ENCODE measurements at places on chromosomes 6 and 20.

GRCh38 chr20:50575865-50576720, 65.9 kb downstream of the PTPN1 start:
- peak; percentile 76 for DNase-seq

DNA sequence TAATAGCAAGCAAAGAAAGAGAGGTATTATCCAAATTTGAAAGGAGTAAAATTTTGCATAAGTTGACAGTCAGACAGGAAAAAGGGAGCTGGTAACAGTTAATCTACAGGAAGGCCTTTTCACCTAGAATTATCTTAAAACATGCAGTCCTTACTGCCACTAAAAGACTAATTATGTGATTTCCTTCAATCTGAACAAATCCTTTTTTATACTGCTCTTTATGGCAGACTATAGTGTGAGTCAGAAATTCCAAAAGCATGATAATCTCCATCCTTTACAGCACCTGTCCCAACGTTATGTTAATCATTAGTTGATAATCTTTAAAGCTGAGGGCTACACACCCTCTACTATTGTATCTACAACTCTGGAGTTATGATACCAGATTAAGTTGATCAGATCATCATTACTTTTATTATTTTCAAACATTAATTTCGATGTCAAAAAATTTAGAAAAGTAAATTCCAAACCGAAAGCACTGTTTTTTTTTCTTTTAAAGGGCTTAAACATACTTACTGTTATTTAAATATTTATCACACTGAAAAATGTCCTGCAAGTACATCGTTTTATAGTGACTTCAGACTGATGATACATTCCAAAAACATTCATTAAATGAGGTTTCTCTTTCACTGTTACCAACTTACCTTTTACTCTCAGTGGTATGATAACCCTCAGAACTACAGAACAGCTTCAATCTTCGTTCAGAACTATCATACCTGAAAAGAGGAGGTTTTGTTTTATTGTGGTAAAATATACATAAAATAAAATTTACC, 33.2 kb upstream of the AKAP7 start:
- DNase-seq, result no peak

DNA sequence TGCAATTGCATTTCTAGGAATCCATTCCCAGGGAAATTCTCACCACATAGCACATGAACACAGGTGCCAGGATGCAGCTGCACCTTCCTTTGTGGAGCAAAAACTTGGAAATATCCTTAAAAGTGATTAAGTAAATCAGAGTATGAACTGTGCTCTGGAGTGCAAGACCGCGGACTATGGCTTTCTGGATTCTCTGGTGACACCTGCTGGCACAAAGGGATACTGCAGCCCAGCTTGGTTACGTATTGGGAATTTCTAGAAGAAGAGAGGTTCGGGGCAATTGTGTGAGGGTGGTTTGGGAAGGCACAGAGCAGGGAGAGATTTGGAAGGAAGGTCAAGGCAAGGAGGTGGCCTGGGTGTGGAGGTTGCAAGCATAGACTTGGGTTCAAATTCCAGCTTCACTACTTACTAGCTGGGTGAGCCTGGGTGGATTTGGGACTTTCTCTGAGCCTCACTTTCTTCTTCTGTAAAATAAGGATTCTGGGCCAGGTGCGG, 15.9 kb upstream of the PEDS1 start:
- DNase-seq, result peak; percentile 74

GRCh38 chr6:68158256-68158655, 476.8 kb upstream of the ADGRB3 start:
- peak; percentile 7 for DNase-seq

DNA sequence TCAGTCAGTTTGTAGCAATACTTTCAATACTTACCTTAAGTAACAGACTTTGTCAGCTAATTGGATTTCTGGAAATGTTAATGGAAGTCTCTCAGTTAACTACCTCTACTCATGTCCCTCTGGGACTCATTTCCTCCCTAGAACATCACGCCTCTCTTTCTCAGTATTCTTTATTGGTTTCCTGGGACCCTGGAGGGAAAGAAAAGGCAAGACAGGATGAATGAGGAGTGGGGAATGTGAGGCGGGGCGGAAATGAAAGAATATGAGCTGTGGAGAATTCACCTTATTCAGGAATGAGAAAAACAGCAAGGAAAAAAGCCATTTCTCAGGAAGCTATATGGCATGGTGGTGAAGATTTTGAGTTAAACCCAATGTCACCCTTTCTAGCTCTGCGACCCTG, 62.7 kb downstream of the ANKS1A start:
- DNase-seq, result no peak

DNA sequence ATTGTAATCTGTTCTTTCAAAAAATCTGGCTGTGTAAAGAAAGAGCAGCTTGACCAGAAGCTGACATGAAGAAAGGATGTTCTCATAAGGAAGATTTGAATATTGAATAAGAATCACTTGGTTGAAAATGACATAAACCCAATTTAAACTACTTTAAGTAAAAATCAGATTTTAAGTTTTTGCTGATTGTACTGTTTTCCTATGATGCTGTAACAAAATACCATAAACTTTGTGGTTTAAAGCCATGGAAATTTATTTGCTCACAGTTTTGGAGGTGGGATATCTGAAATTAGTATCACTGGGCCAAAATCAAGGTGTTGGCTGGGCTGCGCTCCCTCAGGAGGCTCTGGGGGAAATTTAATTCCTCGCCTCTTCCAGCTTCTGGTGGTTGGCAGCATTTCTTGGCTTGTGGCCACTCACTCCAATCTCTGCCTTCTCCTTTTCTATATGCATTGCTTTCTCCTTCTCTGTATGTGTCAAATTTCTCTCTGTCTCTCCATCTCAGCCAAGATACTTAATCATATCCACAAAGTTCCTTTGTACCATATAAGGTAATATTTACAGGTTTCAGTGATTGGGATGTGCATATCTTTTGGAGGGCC, 141.2 kb upstream of the ZFP64 start:
- no peak for DNase-seq

DNA sequence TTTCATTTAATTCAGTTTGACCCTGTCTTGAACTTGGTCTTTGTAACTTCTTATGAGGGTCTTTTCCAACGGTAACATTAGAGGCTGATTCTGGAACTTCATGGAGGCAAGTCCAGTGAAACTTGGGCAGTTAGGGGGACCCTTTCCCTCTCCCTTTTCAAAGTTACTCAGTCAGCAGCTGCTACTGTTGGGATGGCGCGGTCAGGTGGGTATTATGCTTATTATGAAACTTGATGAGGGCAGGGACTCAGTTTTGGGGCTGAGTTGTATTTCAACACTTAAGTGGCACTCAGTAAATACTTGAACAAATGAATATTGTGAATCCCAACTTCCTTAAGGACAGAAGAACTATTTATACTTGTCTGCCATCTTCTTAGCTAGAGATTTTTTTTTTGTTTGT, 20.8 kb downstream of the TOP1 start:
- no peak for DNase-seq

- DNase-seq, result no peak
Observed at GRCh38 chr6:811831-812230, 118.9 kb upstream of the EXOC2 start.

DNA sequence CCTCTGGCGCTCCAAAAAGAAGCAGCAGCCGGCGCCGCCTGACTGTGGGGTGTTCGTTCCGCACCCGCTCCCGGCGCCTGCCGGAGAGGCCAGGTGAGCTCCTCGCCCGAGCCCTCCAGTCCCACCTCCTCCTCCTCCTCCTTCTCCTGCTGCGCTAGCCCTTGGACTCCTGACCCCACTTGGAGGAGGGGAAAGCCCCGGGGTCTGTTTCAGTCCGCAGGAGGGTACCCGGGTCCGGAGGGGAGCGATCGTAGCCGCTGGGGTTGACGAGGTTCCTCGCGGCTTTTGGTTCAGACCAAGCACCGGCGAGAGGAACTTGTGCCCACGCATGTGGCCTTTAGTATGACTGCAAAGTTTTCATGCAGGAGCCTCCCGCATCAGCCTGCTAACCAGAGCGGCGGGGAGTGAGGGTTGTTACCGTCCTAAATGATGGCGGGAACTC, 493 bp downstream of the CRYBG1 start:
- DNase-seq, result peak; percentile 2

GRCh38 chr6:5673019-5673790, 333.5 kb downstream of the NRN1 start:
- DNase-seq, result no peak

DNA sequence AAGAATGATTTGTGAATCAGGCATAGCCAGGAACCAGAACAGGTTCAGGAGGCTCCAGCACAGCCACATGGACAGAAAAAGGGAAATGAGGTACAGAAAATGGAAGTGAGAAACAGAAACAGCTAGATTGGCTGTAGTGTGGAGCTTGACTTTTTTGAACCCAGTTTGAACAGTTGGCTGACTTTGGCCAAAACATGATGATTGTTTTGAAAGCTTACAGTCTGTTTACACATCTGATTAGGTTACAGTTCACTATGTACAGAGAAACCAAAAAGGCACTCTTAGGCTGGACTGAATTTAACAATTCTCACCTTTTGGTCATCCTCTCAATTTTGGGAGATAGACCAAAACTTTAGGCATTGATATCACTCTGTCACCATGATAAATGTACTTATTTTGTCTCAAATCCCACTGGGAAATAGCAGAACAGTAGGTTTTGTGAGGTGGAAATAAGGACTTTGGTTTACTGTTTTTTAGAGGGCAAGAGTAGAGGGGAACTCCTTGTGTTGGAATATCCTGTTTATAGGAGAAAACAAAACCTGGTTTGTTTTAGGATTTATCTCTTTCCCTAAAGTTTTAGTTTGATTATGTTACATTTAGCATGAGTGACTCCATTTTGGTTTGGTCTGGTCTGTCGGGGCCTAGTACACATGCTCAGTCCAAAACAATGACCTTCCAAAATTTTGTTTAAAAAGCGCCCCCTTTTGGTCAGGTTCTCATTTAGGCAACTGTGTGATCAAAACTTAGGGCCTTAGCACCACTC, 123.1 kb downstream of the OLIG3 start:
- DNase-seq, result peak; percentile 71

DNA sequence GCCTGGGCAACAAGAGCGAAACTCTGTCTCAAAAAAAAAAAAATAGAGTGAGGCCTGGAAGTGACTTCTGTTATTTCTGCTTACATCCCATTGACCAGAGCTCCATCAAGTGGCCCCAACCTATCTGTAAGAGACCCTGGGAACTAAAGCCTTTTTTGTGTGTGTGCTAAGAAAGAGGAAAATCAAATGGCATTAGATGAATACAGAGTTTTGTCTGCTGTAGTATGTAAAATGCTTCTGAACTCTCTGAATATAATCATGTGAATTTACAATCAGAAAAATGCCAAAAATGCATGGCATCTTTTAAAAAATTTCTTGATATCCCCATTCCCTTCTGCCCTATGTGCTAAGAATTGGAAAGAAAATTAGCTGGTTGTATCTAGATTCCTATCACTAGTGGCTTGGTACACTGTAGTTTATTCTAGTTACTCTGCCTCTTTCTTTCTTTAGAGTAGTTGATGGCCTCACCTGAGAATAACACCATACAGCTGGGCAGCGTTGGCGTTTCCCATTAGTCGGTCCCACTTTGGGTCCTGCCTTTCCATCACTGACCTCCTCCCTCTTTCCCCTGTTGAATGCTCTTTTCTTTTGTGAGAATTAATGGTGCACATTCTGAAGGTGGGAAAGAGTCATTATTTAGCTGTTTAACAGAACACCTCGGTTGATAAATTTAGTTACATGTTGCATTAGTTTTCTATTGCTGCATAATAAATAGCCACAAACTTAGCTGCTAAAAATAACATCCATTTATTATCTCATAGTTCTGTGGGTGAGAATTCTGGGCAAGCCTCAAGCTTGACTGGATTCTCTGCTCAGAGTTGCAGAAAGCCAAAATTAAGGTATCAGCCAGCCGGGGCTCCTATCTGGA, 38.2 kb downstream of the SAMD5 start:
- DNase-seq, result no peak

DNA sequence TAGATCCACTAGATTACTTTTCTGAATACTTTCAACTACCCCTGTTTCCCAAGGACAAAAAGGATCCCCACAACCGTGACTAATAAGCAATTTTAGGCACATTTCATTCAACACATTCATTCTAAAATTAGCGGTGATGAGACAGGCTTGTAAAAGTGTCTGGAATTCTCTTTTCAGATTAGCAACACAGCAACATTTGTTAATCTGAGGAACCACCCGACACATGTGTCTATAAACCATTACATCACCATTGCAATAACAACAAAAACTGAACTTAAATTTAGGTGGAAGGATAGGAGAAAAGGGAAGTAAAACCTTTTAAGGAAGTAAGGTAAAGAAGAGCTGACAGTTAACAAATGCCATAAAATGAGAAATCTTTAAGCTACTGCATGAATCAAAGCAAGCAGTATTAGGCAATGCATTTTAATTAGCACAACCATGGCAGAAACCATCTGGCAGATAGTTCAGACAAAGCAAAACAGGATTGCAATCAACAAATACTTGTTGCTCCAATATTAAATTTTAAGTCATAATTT, 49.1 kb downstream of the MAP3K7 start:
- peak; percentile 5 for DNase-seq

DNA sequence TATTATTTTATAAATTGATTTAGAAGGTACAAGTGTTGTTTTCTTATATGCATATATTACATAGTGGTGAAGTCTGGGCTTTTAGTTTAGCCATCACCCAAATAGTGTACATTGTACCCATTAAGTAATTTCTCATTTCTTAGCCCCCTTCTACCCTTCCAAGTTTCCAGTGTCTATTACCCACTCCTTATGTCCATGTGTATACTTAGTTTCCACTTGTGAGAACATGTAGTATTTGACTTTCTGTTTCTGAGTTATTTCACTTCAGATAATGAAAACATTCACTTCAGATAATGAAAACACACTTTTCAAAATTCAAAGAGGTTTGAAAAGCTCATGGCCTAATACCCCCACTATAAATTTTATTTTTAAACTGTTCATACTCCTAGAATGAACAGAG, 14.5 kb downstream of the DEFB125 start:
- no peak for DNase-seq

All from GM12865 (cell line).